Activated T-cell treated with anti-CD3 and anti-CD28 coated beads, Interleukin-2, amount 50 U/mL, for 72 hours (primary cell): ENCODE measurements at places on chromosomes 7 and 10. TPM values are rescaled to one million over a fixed set of nuclear protein-coding genes. Genes with fewer than 3 reads are reported as not detected.

DNA sequence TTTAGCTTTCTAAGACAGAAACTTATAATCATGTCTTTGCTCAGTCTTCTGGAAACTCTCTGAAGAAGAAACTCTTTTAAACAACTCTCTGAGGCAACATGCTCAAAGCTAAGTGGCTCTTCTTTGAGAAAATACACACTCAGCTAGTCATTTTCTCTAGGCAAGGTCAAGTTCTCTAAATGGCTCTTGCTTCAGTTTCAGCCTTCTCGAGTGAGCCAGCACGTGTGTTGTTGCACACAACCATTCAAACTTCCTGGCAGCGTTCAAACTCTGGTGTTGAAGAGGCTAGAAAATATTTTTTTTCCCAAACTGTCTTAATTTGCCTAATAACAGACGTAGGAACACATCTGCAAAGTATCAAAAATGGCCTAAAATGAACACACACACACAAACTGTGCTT is 129.1 kb downstream of the THSD7A start:
- DNase-seq = no peak

- no peak for DNase-seq
Measured at GRCh38 chr10:803041-803741, 113.7 kb upstream of the DIP2C start.

DNA sequence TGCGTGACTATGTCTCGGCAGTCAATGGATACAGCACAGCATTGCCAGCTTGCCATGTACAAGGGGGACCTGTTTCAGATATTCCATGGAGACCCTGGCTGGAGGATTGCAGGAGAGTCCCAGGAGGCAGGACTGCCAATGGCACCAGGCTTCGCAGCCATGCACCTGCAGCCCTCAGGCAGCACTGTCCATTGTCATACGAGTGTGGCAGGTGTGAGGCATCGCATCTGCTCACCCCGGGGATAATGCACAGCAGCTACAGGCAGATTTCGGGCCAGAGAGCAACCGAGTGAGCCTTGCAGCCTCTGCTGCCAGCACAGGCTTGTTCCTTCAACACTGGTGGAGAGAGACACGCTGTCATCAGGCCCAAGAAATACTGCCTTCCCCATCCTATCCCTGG is 415.1 kb downstream of the PAXIP1 start:
- no peak for DNase-seq

GRCh38 chr7:149720372-149721083 is 52.9 kb downstream of the ZNF467 start:
- DNase-seq = no peak

DNA sequence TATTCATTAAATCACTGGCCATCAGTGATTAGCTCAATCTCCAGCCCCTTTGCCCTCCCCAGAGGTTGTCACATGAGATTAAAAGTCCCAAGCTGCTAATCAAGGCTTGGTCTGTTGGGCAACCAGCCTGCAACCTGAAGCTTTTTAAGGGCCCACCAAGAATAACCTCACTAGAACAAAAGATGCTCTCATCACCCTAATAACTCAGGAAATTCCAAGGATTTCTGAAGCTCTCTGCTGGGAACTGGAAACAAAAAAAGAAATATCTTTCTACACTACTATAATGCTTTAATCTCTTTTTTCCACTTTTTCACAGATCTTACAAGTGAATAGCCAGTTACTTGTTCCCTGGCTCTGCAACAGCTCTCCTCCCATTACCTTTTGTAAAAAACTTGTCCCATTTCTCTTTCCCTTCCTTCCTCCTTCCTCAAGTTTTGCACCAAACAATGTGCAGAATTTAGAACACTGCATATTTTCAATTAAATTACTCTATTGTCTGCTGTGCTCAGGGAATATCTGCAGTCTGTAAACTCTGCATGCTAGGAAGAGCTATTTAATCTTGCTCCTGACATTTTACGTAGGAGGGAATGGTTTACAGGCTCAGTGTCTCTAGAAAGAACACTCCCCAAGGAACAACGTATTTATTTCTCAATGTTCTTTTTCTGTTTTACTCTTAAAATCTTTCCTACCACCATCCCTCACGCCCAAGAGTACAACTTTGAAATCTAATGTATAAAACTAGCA is 169.1 kb downstream of the IMMP2L start:
- no peak for DNase-seq

- no peak for DNase-seq
Measured at GRCh38 chr10:123999956-124000615, 93.3 kb downstream of the CHST15 start.

DNA sequence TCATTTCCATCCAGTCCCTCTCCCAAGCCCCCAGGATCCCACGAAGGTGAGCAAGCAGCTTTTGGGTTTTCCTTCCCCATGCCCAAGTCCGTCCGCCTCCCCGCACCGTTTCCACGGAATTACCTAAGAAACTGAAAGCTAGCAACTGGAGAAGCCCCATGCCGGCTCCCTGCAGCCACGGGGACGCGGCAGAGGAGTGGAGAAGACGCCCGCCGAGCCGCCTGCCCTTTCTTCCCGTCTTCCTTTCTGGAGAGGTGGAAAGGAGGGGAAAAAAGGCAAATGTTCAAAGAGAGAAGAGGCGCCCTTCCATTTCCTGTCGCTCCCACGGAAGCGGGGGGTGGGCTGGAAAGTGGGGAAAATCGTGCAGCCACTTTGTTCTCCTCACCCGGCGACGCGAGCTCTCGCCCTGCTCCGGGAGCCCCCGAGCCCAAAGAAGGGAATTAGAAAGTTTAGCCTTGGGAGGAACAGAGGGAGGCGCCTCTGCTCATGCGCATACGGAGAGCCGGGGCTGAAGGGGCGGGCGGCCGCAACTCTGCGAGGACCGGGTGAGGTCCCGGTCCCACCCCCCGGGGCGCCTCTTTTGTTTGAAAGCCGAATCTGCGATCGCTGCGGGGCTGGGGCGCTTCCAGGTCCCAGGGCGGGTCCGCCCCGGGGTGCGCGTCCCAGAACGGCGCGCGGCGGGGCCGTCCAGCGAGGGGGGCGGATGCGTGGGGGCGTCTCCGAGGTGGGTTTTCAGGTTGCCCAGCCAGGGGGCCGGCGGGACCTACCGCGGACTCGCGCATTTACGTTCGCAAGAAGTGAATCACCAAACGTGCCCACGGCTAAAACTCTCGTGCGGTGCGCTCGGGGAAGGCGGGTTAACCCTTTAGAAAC is at the start of gene LAMB1:
TSS of gene LAMB1 (minus strand) at position 436 of the 873 bp plus-strand sequence. CDS start at position 160, 276 bp downstream.
- DNase-seq = peak; percentile 23

- no peak for DNase-seq
Measured at GRCh38 chr7:145152589-145152988, 316.7 kb upstream of the TPK1 start.

DNA sequence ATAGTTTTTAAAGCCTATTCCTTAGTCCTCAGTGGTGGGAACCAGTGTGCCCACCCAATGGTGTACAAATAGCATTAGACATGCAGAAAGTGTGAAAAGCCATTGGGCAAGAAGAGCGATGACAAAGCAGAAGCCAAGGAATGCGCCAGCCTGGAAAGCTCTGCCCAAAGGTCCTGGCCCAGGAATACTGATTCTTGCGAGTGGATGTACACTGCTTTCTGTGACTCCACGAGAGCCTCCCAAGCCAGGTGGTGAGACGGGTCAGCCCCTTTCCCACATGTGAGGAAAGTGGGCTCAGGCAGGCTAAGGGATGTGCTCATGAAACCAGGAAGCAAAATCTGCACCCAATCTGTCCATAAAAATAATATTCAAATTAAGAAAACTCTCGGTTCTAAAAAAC is 106.6 kb downstream of the ADCY1 start:
- DNase-seq = no peak

- DNase-seq = no peak
Measured at GRCh38 chr10:42940487-42941294, 136.2 kb upstream of the RET start.

TRIM50 gene
- total RNA-seq = not detected

GRID2IP gene
- total RNA-seq = 0.29 TPM

ALOX5 gene
- 4.0 TPM for total RNA-seq

NACAD gene
- 0.76 TPM for total RNA-seq

BHLHA15 gene
- total RNA-seq = 3.3 TPM

TMEM273 gene
- 88.0 TPM for total RNA-seq

LUC7L2 gene
- 178 TPM for total RNA-seq

RHEB gene
- 47.3 TPM for total RNA-seq

ABCB1 gene
- 15.5 TPM for total RNA-seq

ADAM12 gene
- total RNA-seq = 1.0 TPM
